ENCODE measurements at places on chromosomes 7 and 10.
A peak's percentile ranks its signal among the peaks of the same experiment; 100 is the strongest.

DNA sequence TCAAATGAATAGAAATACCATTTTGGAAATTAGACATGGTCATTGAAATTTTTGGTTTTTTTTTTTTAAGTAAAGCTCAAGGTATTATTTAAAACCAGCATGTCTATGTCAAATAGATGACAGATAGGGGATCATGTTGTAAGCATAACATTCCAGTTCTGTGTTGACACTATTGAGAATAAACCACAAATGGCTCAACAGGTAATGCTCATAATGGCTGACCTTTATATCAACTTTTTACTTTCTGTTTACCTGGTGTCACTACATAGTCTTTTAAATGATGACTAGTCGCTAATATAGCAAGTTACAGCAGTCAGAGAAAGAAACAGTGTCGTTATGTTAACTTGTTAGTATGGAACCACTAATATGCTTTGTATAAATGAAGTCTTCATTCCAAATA, 616.0 kb downstream of the GATA3 start:
- DNase-seq = no peak

- no peak for DNase-seq
These were observed 157.4 kb downstream of the CACNB2 start for GRCh38 chr10:18297659-18298058.

DNA sequence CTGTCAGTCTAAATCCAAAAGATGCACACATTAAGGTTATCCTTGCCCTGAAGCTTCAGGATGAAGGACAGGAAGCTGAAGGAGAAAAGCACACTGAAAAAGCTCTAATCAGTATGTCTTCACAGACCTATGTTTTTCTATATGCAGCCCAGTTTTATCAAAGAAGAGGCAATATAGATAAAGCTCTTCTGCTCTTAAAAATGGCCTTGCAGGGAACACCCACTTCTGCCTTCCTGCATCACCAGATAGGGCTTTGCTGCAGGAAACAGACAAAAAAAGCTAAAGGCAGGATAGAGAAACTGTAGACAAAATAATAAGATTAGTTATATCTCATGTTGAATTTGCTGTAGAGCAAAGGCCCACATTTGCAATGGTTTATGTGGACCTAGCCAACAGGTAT, 14.9 kb upstream of the IFIT1B start:
- DNase-seq = no peak

DNA sequence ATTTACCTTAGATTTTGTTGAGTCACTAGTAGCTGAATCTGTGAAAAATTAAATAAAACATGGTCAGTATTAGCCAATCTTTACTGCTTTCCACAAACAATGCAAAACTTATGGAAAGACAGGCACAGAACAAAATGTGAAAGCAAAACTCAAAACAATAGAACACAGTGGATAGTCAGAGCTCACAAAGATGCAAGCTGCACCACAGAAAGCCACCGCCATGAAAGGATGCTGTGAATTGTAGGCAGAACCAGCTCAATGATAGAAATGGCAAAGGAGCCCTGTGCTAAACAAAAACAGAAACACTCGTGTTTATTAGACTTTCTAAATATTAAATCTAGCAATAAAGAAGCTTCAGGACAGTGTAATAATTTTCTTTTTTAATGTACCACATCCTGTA, 134.4 kb downstream of the ARHGAP21 start:
- DNase-seq = no peak

GRCh38 chr7:121605317-121605680, 209.2 kb upstream of the FAM3C start:
- DNase-seq = peak; percentile 17

DNA sequence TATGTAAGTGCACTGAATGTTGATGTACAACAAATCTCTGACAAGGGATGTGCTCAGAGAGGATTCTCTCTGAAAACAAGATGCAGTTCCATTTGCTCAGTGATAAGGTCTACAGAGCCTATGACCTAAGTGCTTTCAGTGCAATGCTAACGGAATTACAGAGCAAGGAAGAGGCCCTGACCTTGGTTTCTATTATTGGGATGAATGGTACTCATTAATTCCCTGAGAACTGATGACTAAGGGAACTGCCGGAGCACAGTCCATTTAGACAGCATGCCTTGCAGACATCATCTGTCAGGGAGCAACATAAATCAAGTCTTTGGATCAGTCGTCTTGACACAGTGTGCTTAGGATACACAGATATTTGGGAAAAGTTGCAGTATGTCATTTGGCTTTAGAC, 340.8 kb downstream of the PHTF2 start:
- DNase-seq = peak; percentile 23

GRCh38 chr7:132643302-132643701, 67.0 kb upstream of the PLXNA4 start:
- DNase-seq = no peak

GRCh38 chr10:4127518-4128315, 342.7 kb upstream of the KLF6 start:
- DNase-seq = peak; percentile 33

- DNase-seq = no peak
These were observed 48.3 kb upstream of the ZMIZ2 start for GRCh38 chr7:44700322-44700721.

DNA sequence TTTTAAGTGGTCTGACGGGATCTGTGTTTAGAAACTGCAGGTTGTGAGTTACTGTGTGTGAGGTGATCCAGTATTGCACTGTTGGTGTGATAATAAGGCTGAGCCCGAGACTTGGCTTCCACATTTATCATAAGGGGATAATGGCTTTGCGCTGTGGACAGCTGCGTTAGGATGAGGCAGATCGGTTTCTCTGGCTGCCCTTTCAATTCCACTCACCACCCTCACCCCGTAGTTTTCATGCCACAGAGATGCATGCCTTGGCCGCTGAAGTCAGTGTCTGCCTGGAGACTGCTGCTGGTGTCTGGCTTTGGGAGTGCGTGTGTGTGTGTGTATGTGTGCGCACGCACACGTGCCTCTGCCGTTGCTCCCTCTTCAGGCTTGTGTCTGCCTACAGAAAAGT, 273.0 kb downstream of the CCDC3 start:
- no peak for DNase-seq

DNA sequence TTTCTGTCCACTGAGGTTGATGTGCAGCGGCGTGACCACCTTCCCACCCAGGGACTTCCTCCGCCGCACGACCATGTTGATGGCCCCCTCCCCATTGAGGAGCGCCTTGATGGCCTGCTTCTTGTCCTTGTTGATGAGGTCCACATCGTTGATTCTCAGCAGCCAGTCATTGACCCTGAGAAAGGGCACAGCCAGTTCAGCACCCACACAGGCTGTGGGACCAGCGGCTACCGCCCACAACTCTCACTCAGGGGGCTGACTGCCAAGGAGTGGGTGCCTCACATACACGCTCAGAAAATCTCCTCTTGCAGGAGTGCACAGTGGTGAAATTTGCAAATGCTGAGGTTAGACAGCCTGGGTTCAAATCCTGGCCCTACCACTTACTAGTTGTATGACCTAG, 97.2 kb downstream of the DLG5 start:
- no peak for DNase-seq

DNA sequence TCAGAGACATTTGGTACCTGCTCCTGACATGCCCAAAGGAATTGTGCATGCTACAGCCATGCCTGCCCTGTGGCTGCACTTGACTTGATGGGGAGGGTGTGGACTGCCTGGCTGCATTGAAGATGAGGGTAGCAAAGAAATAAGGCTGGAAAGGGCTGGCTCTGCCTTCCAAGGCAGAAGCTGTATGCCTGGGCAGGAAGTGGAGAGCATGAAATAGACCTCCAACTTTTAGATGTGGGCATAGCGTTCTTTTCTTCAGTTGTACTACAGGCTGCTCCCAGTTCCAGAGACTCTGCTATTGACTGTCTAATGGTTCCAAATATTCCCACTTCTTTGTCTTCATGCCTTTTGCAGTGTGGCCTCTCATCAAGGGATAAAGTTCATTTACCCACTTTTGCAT, 3.0 kb downstream of the C10orf120 start:
- DNase-seq = no peak

DNA sequence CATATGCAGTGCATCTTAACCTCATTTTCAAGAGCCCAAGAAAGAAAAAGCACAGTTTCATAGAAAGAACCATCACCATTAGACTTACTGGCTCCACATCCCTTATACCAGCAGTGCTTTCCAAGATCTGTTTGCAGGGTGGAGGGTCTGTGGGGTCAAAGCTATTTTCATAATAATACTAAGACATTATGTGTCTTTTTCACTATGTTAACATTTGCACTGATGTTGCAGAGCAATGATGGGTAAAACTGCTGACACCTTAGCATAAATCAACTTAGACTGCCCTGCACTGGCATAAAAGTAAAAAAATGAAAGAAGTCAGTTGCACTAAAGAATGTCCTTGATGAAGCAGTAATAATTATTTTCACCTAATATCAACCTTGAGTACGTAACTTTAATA, 166.2 kb downstream of the SKAP2 start:
- no peak for DNase-seq

DNA sequence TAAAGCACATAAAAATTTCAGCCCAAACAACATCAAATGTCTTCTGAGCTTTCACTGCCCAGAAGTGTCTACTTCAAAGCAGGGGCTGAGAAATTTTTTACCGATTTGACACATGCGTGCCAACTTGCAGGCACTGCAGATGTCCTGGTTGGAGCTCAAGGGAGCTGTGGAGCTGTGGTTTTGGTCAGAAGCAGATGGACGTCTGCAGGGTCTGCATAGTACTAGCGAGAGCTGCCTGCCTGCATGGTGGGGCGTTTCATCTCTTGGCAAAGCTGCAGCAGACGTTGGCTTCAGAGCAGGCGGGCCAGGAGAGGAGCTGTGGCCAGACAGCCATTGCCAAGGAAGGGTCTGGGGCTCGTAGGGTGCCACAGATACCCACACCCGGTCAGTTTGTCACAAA, 296.7 kb downstream of the GLRX3 start:
- DNase-seq = no peak

- DNase-seq = peak; percentile 46
These were observed 32.4 kb downstream of the GPRIN2 start for GRCh38 chr10:46523962-46524471.

DNA sequence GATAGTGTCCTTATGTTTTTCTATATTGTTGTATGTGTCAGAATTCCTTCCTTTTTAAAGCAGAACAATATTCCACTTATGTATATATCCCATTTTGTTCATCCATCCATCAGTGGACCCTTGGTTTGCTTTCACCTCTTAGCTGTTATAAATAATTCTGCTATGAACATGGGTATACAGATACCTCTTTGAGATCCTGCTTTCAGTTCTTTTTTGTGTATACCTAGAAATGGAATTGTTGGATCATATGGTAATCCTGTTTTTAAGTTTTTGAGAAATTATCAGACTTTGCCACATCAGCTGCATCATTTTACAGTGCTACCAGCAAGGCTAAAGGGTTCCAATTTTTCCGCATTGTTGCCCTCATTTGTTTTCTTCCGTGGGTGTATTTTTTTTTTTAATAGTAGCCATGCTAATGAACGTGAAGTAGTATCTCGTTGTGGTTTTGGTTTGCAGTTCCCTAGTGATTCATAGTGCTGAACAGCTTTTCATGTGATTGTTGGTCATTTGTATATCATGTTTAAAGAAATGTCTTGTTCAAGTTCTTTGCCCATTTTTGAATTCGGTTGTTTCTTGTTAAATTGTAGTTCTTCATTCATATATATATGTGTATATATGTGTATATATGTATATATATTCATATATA, 87.8 kb downstream of the LCOR start:
- DNase-seq = no peak

GRCh38 chr10:32056136-32057035, at the start of gene KIF5B:
Gene KIF5B, minus strand, starts transcription at chr10:32056425. Its CDS starts 452 bp downstream, at chr10:32055973.
- DNase-seq = peak; percentile 80

DNA sequence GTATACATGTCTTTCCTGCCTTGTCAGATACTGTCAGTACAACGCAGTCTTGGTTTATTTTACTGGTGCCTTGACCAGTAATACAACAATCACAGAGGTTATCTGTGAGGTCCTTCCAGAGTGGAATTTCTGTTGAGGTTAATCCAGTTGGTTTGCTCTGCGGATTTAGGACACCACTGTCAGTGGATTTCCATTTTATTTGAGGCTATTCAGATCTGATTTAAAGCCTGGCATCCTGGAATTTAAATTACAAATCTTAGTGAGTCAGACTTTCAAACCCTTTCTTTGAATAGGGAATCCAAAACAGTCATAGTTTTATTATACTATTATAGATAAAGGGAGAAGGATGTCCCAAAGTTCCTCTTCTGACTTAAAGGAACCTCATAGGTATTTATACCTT, 40.5 kb downstream of the ANLN start:
- no peak for DNase-seq

- no peak for DNase-seq
These were observed 38.9 kb downstream of the CACNA2D1 start for GRCh38 chr7:82404652-82405051.

DNA sequence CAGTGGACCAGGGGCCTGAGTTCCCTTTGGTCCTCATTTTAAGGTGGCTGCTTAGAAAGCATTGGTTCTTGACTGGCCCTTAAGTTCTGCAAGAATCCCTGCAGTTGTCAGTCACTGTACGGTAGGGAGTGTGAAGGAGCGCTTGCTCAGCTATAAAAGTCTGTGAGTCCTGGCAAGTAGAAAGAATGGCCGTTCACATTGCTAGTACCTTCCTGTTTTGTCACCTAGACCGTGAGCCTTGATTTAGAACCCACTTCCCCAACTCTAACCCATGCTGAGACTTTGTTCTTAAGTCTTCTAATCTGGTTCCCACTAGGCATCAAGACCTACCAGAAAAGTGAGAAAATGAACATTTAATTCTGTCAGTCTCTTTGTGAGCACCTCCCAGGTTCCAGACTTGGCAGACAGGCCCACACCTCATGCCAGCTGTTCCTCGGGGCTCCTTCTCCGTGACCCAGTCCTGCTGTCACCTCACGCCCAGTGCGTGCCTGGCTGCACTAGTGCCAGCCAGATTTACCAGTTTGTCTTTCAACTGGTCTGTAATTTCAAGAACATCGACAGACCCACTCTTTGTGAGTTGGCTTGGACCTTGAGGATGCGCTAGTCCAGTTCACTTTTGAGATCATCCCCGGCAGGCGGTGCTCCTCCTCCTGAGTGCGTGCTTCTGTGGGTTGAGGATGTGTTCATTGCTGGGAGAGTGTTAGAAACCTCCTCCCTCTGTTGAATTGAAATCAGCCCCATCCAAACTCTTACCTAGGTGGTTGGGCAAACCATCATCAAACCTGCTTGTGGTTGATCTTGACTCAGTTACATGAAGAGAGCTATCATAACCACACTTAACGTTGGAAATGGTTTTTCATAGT, 78.5 kb downstream of the SHH start:
- no peak for DNase-seq

- no peak for DNase-seq
These were observed 109.7 kb downstream of the SLIT1 start for GRCh38 chr10:97075961-97076525.

DNA sequence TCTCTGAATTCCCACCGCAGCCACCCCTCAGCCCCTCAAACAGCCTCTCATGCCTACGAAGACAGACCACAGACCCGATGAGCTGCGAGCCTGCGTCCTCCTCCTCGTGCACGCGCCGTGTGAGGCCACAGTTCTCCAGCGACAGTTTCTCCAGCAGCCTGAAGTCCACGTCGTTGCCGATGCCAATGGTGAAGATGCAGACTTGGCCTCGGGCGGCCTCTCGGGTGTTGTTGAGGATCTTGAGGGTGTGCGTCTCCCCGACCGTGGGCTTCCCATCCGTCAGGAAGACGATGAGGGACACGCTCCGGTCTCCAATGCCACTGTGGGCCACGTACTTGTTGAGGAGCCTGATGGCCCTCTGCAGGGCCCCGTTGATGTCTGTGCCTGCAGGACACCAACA, 87.1 kb downstream of the ITIH5 start:
- no peak for DNase-seq

- peak; percentile 97 for DNase-seq
These were observed 31.5 kb upstream of the SMNDC1 start for GRCh38 chr10:110336111-110336721.

- DNase-seq = no peak
These were observed 522.9 kb downstream of the PARD3 start for GRCh38 chr10:34292194-34292565.

Data from fibroblast of the conjunctiva (primary cell).